ENCODE measurements at places on chromosomes 1 and 21.

DNA sequence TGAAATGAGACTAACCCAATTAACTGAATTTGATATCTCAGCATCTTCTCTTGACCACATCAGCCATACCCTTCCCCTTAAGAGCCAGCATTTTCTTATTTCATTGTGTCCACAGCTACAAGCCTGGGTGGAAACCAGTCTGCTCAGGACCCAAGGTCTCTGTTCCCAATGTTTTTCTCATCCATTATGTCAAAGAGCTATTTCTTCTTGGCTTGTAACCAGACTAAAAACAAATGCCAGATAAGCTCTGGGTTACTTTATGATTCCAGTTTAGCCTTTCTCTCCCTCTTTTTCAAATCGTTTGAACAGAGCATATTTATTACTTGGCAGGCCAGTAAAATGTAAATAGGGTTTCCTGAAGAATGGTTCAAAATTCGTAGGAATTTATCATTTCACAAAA is 109.3 kb upstream of the SPATA6 start:
- DNase-seq, result no peak

- no peak for DNase-seq
These were observed 113.7 kb upstream of the PLXNA2 start for GRCh38 chr1:208357644-208358507.

DNA sequence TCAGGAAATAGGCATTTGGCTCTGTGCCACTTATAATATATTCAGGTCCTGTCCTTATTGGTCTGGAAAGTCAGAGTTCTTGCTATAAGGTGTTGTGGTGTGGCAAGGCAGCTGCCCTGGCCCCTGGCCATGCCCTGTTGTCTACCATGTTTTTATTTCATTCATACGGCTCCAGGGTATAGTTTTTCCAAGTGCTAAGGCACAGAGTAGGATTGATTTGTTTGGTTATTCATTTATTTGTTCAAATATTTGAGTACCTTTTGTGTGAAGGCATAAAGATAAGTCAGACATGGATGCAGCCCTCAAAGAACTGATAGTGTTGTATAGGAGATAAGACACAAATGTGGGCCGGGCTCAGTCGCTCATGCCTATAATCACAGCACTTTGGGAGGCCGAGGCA is 10.1 kb downstream of the ZBTB8B start:
- DNase-seq, result no peak

DNA sequence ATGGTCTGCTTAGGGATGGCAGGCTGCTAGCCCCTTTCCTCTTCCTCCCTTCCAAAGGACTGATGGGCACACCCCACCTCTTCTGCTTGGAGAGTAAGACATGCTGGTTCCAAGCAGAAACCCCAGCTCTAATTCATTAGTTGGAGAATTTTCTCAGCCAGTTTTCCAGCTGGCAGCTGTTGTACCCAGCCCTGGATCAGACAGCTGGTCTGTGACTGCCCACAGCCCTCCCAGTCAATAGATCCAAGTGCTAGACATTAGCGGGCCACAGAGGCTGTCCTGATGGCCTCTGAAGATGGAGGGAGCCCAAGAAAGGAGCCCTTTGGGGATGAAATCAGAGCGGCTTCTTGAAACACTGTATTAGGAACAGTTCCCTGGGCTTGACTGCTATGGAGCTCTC is 35.8 kb downstream of the ACOT11 start:
- DNase-seq, result no peak

GRCh38 chr1:218775501-218776021 is 398.1 kb upstream of the LYPLAL1 start:
- DNase-seq, result no peak

- no peak for DNase-seq
These were observed 64.7 kb upstream of the GJA8 start for GRCh38 chr1:147837964-147838292.

DNA sequence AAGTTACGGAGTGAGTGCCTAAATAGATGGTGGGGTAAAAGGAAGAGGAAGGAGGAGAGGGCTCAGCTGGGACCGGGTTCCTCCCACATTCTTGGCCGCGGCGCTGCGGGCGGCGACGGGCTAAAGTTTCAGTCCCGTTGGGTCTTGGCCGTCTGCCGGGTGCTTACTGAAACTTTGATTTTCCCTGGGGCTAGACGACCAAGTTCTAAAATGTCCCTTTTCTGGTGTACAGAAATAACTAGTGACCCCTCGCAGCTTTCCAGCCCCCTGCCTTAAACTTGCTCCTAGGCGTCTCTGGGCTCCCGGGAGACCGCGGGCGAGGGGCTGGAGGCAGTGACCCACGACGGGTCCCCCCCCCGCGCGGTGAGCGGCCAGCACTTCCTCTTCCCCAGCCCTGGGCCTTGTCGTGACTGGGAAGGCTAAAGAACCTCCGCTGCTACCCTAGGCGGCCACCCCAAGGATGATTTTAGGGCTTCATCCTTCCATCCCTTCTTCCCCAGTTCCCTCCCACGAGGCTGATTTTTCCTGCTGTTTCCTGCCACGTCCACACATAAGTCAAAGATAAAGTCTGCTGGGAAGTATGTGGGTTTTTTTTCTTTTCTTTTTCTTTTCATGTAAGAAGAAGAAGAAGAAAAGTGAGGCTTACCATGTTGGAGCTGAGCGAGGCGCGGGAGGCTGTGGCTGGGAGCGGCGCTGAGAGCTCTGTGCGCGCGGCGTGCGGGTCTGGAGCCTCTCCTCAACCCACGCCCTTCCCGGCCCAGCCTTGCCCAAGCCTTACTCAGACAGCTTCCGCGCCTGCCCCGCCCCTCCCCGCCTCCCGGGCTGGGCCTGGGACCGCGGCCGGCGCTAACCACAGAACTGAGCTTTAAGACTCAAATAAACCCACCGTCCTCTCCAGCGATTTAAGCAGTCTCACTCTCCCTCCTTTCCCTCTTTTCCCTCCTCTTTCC is at the start of gene S100A11:
Gene S100A11 (minus strand): TSS at position 738 of the 950 bp plus-strand sequence. CDS start 89 bp downstream, at position 649.
- DNase-seq, result peak; percentile 92

DNA sequence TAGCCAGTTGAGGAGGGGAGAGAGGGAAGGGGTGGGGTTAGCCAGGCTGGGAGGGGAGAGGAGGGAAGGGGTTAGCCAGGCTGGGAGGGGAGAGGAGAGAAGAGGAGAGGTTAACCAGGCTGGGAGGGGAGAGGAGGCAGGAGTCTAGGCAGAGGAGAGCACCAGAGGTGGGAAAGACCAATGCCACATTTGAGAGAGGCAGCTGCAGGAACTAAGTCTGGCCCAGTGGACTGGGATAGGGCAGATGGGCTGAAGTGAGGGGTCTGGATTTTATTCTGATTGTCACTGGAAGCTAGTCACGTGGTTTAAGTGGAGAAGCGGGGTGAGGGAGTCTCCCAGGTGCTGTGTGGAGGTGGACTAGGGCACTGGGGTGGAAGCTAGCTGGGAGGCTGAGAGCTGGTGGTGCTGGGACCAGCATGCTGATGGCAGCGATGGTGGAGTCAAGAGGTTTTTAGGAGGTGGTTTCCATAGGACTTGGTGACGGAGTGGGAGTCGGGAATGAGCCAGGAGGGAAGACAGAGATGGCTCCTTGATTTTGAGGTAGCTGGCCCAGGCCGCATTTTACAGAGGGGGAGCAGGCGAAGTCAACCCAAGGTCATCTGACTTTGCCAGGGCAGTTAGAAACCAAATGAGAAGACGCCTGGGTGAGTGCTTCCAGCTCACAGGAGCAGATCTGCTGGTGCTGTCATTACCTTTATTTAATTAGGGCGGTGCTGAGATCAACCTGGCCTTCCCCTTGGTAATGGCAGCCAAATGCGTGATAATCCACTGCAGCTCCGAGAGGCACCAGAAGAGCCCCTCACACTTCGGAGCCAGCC is 42.8 kb downstream of the DISP3 start:
- DNase-seq, result no peak

GRCh38 chr1:44684525-44684924 is 10.0 kb downstream of the ARMH1 start:
- DNase-seq, result no peak

DNA sequence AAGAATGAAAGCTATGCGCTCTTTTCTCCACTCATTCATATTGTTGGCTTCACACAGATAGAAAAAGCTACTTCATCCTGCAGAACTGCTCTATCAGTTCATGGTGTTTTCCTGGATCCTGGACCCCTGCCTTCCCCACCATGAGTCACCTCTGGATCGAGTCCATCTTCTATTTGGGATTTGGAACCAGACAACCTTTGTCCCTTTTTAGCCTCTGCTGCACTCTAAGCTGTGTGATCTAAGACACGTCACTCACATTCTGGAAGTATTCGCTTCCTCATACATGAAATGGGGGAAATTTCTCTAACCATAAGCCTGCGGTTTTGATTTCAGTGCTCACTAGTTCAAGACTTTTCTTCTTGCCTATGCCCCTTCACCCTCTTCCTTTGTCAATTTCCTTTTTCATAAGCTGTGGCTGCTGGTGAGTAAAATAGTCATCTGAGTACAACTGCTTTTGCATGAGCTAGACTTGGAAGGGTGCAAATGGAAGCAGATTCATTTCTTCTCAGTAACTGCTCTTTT is 14.1 kb upstream of the DEGS1 start:
- peak; percentile 53 for DNase-seq

DNA sequence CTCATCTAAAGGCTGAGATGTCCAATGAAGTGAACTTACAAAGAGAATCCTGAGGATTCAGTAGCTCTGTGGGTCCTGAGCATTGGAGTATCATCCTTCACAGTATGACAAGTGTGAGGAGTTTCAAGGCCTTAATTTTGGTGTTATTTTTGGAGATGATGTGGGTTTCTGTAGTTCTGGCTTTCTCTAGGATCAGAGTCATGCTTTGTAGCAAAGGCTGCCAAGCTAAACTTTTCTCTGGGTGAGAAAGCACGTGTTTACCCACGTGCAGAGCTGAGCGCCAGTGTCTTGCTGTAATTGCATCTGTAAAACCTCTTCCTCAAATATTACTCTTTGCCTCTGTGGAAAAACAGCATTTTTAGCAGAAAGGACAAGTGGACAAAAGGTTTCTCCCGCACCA is 387.8 kb upstream of the LYPLAL1 start:
- peak; percentile 26 for DNase-seq

- DNase-seq, result no peak
These were observed 42.5 kb downstream of the COQ8A start for GRCh38 chr1:226982451-226983177.

DNA sequence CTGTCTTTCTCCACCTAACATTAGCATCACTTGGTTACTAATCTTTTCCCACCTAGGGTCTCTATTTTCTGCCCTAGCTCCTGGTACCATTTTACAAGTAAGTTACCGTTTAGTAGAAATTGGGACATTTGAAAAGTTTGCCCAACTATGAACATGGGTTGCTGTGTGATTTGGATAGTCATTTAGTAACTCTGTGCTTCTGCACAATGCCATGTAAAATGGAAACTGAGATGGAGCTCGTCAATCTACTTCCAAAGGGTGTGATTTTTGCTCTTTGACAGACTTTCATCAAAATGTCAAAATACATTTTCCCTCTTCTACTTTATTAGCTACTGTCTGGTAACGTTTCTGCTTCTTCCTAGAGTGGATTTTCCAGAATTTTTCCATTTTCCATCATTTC is 381.5 kb upstream of the B3GALT2 start:
- no peak for DNase-seq

- no peak for DNase-seq
These were observed 181.1 kb downstream of the TGFB2 start for GRCh38 chr1:218526198-218526580.

- no peak for DNase-seq
These were observed 1316.8 kb upstream of the B3GALT2 start for GRCh38 chr1:194503209-194503608.

DNA sequence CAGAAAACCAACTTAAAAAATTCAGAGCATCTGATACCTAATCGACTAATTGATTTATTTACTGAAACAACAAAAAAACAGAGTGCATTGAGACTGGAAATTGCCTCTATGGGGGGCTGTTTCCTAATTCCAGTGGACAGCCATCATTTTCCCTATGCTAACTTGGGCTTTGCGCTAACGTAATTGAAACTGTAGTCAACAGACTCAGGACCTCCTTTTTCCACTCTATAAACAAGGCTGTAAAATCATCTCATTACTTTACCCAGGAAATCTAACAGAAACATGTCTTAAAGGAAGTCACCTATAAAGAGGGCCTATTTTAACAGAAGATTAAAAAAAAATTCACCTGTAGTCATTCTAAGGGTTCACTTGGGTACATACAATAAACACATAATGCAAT is 2.1 kb downstream of the ERG start:
- no peak for DNase-seq

DNA sequence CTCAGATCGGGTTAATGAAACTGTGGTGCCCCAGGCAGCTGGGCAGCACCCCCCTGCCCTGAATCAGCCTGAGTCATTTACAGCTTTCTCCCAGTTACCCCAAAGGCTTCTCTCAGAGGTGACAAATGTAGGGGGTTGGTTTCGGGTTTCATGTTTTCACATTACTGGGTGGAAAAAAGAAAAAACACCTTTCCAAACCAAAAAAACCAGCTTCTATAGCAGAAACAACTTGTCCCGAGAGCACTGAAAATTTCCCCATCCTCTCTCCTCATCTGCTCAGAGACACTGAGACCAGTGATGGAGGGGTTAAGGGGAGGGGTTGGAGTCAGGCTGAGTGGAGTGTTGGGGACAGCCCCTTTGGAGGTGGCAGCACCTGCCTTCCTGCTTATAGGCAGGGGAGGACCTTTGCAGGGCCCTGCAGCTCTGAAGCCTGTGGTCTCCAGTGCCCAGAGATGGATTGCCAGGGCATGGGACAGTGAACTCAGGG is 15.6 kb downstream of the UTP11 start:
- DNase-seq, result no peak

GRCh38 chr1:67733681-67734322 is 48.8 kb downstream of the GADD45A start:
- no peak for DNase-seq

- no peak for DNase-seq
These were observed 326.1 kb upstream of the CAMK1G start for GRCh38 chr1:209257454-209257853.

DNA sequence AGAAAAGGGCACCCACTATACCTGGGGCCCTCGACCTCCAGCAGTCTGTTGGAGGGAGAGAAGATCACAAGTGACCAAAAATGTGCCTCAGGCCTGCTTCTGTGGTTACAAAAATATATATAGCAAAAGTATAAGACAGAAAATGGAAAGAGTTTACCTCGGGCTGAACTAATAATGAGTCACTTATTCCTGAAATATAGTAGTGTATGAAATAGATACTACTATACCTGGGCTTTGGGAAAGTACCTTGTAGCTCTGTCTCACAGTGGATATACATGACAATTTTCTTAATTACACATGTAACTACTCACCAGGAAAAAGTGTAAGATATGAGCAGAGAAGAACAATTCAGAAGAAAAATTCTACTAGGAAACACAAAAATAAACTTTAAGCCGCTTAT is 7.3 kb upstream of the APCS start:
- DNase-seq, result no peak

DNA sequence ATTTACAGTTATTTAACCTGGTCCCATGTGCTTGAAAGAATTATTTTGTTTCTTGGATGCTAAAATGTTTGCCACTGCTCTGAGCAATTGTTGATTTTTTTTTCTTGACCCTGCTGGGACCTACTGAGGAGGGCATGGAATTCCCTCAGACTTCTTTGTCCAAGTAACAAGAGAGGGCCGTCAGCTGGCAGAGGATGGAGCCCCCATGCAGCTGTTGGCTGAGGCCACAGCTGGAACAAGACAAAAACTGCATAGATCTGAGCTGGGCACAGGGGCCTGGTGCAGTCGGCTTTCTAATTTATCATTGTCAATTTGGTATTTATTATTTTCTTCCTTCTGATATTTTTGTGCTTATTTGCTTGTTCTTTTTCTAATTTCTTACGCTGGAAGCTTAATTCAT is 39.6 kb upstream of the ABCG1 start:
- DNase-seq, result no peak

- no peak for DNase-seq
These were observed 60.8 kb downstream of the PGM1 start for GRCh38 chr1:63653976-63654375.

- peak; percentile 13 for DNase-seq
These were observed at the start of gene CYYR1 for GRCh38 chr21:26572702-26573381. Gene CYYR1 (minus strand): TSS chr21:26573286. CDS start chr21:26572940, 346 bp downstream.

GRCh38 chr1:165226326-165226725 is 130.2 kb downstream of the LMX1A start:
- DNase-seq, result no peak
